ENCODE measurements at places on chromosomes 4 and X.

DNA sequence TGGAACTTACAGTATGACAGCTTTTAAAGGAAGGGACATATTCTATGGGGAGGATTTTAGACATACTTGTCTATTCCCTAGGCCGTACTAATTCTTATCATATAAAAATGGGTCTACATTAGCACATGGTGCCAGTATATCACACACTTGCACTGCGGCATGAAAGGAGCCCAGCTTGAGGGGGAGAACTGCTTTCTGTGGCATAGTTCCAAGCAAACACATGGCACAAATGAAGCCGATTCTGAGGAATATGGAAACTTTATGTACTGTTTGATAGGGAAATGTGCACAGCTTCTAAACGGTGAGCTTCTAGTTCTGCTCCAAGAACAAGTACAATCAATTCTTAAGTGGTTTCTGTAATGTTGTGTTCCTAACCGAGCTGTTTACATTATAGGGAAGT is 675.6 kb upstream of the FTHL17 start:
- no peak overlapping the region for H3K4me3 ChIP-seq
- H3K4me1 ChIP-seq: no peaks in the 10 kb centered on the region
- H3K36me3 ChIP-seq: no peaks in the 10 kb centered on the region
- H3K27me3 ChIP-seq: no peaks in the 10 kb centered on the region
- no peak for DNase-seq
- H3K27ac ChIP-seq: no peak overlapping the region

DNA sequence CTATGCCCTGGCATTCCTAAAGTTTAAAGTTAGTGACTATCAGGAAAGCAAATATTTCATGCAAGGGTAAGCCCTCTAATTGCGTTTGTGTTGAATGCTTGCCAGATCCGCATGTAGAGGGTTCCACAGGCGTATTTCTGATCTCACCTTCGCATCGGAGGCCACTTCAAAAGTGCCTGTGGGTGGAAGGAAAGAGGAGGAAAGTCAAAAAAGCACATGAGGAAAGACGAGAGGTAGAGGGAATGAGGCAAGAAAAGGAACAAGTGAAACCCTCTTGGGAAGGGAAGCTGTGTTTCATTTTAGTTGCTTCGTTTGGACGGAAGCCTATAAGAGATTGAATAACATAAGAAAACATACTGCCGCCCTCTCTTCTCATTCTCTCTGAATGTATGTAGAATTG is 628.8 kb downstream of the SPRY1 start:
- no peak overlapping the region for H3K27ac ChIP-seq
- no peak for DNase-seq
- H3K4me3 ChIP-seq: no peak overlapping the region
- H3K36me3 ChIP-seq: no peaks in the 10 kb centered on the region
- H3K4me1 ChIP-seq: no peaks in the 10 kb centered on the region

DNA sequence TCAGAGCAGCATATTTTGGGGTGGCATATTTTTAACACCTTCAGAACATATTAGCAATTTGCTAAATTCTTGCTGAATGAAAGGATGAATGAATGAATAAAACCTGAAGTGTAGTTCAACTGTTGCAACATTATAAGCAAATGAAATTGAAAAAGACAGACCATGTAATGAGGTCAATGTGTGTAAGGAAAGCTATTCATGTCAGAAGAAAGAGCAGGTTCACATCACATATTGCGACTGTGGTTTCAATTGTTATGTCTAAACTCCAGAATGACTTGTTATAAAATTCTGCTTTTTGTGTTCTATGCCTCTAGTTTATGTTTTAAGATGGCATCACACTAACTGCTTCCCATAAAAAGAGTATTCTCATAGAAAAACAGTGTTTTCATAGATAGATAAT is 32.9 kb upstream of the DSPP start:
- H3K36me3 ChIP-seq: no peaks in the 10 kb centered on the region
- no peaks in the 10 kb centered on the region for H3K4me1 ChIP-seq
- no peaks in the 10 kb centered on the region for H3K27me3 ChIP-seq
- H3K4me3 ChIP-seq: no peak overlapping the region
- DNase-seq: no peak

DNA sequence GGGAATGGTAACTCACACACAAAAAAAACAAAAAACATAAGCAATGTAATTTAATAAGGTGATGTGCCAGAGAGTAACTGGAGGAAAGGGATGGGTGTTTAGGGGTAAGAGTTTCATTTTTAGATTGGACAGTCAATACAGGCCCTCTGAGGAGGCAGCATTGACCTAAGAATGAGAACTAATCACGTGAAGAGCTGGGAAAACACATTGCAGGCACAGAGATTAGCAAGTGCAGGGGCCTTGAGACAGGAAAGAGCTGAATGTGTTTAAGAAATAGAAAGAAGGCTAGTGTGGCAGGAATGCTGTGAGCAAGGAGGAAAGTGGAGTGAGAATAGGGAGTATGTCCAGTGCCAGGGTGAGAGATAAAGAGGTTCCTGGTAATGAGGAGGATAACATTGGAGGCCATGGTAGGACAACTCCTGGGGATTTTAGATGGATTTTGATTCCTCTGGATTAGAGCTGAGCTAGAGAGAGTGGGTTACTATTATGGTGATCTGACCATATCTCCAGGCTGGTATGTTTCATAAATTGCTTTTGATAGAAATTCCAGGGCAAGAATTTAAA is 17.6 kb downstream of the PDLIM5 start:
- peaks cover 54% of the 10 kb centered on the region for H3K4me1 ChIP-seq
- H3K27ac ChIP-seq: peak overlapping the region; percentile 4
- no peaks in the 10 kb centered on the region for H3K36me3 ChIP-seq

DNA sequence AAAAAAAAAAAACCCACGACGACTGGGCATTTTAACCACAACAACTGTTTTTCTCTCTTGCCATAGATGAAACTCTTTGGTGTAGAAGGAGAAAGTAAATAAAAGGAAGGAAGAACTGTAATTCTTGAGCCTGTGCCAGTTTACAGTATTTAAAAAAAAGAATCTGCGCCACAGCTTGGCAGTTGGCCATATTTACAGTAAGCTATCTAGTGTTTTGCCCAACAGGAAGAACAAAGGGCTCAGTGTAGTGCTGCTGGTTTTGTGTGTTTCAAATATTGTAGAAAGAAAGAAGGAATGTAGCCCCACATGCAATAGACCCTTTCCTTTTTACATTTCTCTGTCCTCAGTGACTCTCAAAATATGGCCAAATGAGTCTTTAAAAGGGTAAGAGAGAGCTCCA is 66.1 kb downstream of the NR3C2 start:
- H3K4me3 ChIP-seq: peak overlapping the region; percentile 15
- DNase-seq: no peak
- no peaks in the 10 kb centered on the region for H3K27me3 ChIP-seq
- H3K27ac ChIP-seq: peak overlapping the region; percentile 72

GRCh38 chr4:175671491-175671934 is 140.6 kb downstream of the GPM6A start:
- no peaks in the 10 kb centered on the region for H3K4me1 ChIP-seq
- no peaks in the 10 kb centered on the region for H3K27me3 ChIP-seq
- no peaks in the 10 kb centered on the region for H3K36me3 ChIP-seq
- no peak overlapping the region for H3K27ac ChIP-seq

GRCh38 chr4:131595140-131595539 is 1554.0 kb upstream of the PCDH10 start:
- no peak overlapping the region for H3K27ac ChIP-seq
- DNase-seq: no peak
- H3K36me3 ChIP-seq: no peaks in the 10 kb centered on the region
- no peaks in the 10 kb centered on the region for H3K27me3 ChIP-seq
- H3K4me1 ChIP-seq: no peaks in the 10 kb centered on the region

GRCh38 chrX:44669626-44670025 is 127.0 kb upstream of the FUNDC1 start:
- H3K27me3 ChIP-seq: peaks cover 5% of the 10 kb centered on the region
- H3K27ac ChIP-seq: no peak overlapping the region
- no peak for DNase-seq
- no peak overlapping the region for H3K4me3 ChIP-seq
- no peaks in the 10 kb centered on the region for H3K4me1 ChIP-seq
- no peaks in the 10 kb centered on the region for H3K36me3 ChIP-seq

DNA sequence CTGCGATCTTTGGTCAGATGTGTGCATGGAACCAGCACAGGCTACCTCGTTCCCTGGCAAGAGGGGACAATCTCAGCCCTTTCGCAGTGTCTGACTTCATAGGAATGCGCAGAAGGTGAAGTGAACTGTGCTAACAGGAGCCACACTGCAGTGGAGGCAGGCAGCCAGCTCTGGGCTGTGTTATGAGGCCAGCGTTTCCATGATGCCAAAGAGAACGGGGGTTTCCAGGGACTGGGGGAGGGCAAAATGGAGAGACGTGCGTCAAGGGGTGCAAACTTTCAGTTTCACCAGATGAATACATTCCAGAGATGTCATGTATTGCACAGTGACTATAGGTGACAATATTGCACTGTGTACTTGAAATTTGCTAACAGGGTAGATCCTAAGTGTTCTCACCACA is 30.4 kb downstream of the CLDN34 start:
- no peak overlapping the region for H3K27ac ChIP-seq
- H3K27me3 ChIP-seq: no peaks in the 10 kb centered on the region
- H3K36me3 ChIP-seq: no peaks in the 10 kb centered on the region

DNA sequence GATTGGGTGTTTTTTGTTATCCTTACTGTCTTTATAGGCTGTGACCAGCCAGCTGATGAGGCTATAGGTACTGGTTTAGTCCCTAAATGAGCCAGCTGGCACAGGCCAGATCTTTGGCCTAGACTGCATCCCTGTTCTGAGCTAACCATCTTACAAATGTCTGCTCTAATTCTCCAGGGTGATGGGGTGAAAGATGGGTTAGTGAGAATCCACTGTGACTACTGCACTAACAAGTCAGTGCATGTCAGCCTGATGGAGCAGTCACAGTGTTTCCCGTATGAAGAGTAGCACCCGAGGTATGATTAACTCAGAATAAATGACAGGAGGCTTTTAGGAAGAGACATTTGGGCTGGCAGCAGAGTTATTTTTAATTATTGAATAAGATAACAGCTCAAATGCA is 181.0 kb downstream of the DCTD start:
- no peaks in the 10 kb centered on the region for H3K27me3 ChIP-seq
- DNase-seq: no peak
- no peak overlapping the region for H3K4me3 ChIP-seq
- H3K27ac ChIP-seq: no peak overlapping the region
- H3K36me3 ChIP-seq: no peaks in the 10 kb centered on the region
- no peaks in the 10 kb centered on the region for H3K4me1 ChIP-seq

- DNase-seq: no peak
- H3K27ac ChIP-seq: no peak overlapping the region
- no peaks in the 10 kb centered on the region for H3K27me3 ChIP-seq
- no peaks in the 10 kb centered on the region for H3K36me3 ChIP-seq
These were observed 119.1 kb upstream of the CNKSR2 start for GRCh38 chrX:21255032-21255618.

GRCh38 chr4:13701937-13702446 is 74.5 kb upstream of the BOD1L1 start:
- DNase-seq: no peak
- H3K27me3 ChIP-seq: no peaks in the 10 kb centered on the region
- H3K36me3 ChIP-seq: no peaks in the 10 kb centered on the region
- no peaks in the 10 kb centered on the region for H3K4me1 ChIP-seq
- no peak overlapping the region for H3K4me3 ChIP-seq

DNA sequence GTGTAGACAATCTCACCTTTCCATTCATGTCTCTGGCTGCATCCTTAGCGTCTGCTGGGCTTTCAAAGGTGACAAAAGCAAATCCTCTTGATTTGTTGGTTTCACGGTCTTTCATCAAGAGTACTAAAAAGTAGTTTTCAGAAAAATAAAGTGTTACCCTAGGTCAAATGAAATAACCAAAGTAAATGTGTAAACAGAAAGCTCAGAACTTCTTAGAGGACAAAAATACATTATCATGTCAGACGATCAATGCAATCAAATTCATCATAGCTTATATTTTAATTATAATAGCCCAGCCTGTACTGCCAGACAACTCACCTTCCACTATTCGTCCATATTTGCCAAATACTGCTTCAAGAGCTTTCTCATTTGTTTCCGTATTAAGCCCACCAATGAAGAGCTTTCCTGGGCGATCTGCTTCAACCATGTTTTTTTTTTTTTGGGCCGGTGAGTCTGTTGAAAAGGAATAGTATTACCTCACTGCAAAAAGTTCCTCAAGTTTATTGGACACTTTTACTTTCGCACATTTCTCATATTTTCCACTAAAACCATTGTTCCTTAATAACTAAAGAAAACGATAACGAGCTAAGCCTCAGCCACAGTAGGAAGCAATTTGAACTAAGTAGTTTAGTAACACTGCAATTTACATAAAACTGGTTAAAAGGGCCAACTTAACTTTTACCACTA is 1.4 kb downstream of the RBMX start:
- H3K4me1 ChIP-seq: no peaks in the 10 kb centered on the region
- H3K4me3 ChIP-seq: peak overlapping the region; percentile 37
- no peaks in the 10 kb centered on the region for H3K27me3 ChIP-seq
- DNase-seq: no peak
- H3K36me3 ChIP-seq: no peaks in the 10 kb centered on the region
- peak overlapping the region; percentile 90 for H3K27ac ChIP-seq

GRCh38 chrX:20221902-20222301 is 44.8 kb downstream of the RPS6KA3 start:
- H3K36me3 ChIP-seq: no peaks in the 10 kb centered on the region
- no peaks in the 10 kb centered on the region for H3K4me1 ChIP-seq
- DNase-seq: no peak
- H3K27ac ChIP-seq: no peak overlapping the region

DNA sequence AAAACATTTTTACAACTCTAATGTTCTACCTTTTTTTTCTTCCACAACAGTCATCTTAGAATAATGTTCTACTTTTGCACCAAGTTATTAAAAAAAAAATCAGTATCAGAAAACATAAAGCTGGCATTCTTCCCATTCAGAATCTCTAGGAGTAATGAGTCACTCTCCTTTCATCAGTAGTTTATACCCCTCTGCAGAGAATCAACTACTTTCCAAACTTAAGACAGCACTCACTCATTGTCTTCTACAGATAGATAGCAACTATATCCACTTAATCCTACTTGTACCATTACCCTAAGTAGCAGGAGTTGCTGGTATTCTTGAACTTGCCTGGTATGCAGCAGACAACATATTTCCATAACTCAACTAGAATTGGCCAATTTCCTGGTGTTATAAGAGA is 3.2 kb downstream of the TIGD4 start:
- H3K4me1 ChIP-seq: peaks cover 13% of the 10 kb centered on the region
- H3K36me3 ChIP-seq: no peaks in the 10 kb centered on the region
- H3K4me3 ChIP-seq: no peak overlapping the region
- no peak overlapping the region for H3K27ac ChIP-seq
- no peaks in the 10 kb centered on the region for H3K27me3 ChIP-seq

DNA sequence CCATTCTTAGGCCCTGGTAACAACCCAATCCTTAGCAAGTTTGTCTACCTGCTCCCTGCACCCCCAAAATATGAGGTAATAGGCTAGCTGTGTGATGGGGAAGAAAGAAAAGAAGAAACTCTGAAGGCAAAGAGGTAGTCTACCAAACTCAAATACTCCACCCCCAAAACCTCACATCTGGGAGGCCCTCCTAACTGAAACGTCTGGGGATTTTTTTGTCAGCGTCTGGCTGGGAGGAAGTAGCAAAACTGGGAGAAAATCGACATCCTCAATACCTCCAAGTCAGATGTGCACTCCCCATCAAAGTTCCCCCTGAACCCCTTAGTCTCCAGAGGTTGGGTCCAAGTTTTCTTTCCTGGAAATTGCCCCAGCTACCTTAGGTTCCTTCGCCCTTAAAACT is 1.0 kb downstream of the LAMP2 start:
- peak overlapping the region; percentile 91 for H3K27ac ChIP-seq
- H3K4me3 ChIP-seq: no peak overlapping the region
- no peak for DNase-seq
- no peaks in the 10 kb centered on the region for H3K27me3 ChIP-seq
- H3K4me1 ChIP-seq: peaks cover 5% of the 10 kb centered on the region
